Epithelial cell of proximal tubule (primary cell): ENCODE measurements at places on chromosomes 4 and X.

DNA sequence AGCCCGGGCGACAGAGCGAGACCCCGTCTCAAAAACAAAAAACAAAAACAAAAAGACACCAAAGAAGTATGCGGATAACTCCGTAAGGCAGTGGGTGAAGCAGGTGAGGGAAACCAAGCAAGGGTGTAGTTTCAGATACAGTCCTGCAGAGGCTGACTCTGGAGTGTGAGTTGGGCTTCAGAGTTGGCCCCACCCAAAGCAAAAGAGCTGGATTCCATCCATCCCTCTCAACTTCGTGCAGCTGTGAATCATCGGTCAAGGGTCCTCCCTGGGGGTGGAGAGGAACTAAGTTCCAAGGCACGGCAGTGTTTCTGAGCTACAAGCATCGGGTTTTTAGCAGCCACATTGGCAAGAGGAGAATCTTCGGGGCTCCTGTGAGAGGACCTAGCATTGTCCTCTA lies 43.9 kb upstream of the FAM9A start:
- DNase-seq: no peak

GRCh38 chr4:3683744-3684421 lies 82.3 kb upstream of the ADRA2C start:
- DNase-seq: no peak

DNA sequence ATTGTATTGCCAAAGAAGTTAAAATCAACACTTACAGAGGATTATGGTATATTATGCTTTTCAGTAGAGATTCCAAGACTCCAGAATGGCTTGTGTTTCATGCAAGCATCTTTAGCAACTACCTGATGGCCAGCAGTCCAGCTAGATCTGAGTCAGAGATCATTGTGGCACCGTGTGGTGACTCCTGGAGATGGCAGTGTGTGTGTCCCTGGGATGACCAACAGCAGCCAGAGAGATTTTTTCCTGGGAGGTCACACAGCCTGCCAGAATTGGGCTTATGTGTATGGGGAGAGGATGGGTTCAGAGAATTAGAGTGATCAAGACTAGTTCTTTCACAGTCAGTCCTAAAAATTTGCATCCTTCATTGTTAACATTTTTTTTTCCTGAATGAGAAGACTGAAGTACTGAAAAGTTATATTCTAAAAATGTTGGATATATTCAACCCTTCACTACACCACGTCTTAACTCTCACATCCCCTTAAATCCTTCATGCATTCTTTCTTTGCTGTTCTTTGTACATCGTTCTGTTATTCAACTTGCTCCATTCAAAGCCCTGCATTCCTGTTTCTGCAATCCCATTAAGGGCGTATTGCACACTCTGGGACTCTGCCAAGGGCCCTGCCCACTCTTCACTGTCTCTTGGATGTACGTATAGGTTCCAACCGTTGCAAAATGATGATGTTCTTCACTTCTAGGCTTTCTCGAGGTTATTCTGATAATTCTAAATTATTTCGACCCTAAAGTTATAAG lies 12.4 kb downstream of the TENM3 start:
- DNase-seq: no peak

GRCh38 chr4:109359040-109359646 lies 56.7 kb upstream of the COL25A1 start:
- DNase-seq: no peak

- DNase-seq: no peak
Measured at GRCh38 chr4:110467400-110467799, 8.6 kb upstream of the ENPEP start.

DNA sequence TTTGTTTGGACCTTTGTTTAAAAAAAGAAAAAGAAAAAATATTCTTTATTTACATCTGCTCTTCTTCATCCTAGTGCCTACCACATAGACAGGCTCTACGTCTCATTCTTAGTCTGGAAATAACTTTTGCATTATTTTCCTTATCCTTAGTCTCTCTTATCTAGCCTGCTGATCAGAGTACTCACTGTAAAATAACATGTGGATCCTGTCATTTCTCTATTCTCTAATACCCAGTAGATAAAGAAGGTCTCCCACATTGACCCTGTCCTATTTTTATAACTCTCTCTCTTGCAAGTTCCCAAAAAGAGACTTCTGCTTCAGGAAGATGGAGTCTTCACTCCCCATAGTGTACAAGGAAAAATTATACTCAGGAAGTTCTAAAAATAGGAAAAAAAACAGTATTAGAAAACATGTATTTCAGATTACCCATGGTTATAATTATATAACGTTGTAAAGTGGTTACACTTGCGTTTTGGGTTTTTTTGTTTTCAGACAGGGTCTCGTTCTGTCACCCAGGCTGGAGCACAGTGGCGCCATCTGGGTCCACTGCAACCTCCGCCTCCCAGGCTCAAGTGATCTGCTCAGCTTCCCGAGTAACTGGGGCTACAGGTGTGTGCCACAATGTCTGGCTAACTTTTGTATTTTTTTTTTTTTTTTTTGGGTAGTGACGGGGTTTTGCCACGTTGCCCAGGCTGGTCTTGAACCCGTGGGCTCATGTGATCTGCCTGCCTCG lies 23.8 kb downstream of the ZFX start:
- DNase-seq: no peak

- DNase-seq: no peak
Measured at GRCh38 chrX:53580742-53581504, 105.6 kb downstream of the HUWE1 start.

- DNase-seq: no peak
Measured at GRCh38 chr4:139419388-139419914, 34.5 kb upstream of the RAB33B start.

DNA sequence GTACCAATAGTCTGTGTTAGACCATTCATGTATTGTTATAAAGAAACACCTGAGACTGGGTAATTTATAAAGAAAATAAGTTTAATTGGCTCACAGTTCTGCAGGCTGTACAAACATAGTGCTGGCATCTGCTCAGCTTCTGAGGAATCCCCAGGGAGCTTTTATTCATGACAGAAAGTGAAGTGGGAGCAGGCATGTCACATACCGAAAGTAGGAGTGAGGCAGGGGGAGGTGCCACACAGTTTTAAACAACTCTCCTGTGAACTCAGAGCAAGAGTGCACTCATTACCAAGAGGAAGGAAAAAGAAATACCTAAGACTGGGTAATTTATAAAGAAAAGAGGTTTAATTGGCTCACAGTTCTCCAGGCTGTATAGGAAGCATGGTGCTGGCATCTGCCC lies 591.2 kb downstream of the PPP4R3C start:
- DNase-seq: no peak

DNA sequence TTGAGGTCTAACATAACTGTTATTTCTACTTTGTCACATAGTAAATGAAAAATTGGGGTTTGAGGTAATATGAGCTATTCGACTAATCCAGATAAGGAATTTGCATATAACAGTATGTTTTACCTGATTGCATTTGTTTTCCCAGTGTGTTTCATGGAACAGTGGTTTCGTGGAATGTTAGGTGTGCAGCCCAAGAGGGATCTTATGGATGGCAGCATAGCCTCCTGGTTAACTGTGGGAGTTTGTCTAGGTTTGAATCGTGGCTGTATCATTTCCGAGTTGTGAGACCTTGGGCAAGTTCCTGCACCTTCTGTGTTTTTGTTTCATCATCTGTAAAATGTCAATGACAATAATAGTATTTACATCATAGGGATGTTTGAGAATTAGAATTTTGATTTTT lies 7.9 kb downstream of the BMPR1B start:
- DNase-seq: no peak

DNA sequence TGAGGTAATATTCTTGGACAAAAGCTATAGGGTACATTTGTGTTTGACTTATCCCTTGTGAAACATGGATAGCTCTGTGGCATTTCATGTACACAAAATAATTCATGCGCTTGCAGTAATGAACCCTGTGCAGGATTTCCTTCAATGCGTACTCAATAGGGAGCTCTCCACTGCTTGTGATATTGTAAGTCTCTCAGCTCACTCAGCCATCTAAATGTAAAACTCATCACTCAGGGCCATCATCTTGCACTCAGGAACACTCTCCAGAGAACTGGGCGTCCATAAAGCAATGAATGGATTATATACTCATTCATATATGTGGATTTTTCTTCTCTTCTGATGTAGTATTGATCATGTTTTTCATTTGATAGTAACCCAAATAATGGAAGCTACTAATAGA lies 288.1 kb downstream of the DCTD start:
- no peak for DNase-seq

- DNase-seq: no peak
Measured at GRCh38 chrX:10589098-10589497, 31.3 kb downstream of the MID1 start.

DNA sequence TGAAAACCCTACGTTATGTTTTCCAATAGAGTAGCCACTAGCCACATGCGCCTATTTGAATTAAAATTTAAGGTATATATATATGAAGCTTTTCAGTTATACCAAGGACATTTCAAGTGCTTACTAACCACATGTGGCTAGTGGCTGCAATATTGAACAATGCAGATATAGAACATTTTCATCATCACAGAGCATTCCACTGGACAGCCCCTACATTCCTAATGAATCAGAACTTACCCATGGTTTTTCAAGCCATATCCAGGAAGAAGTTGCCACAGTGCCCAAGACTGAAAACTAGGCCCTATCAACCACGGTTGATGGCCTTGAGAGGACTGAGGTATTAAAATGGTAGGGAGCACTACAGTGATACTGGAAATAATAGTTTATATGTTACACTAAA lies 29.7 kb downstream of the NEK1 start:
- no peak for DNase-seq

DNA sequence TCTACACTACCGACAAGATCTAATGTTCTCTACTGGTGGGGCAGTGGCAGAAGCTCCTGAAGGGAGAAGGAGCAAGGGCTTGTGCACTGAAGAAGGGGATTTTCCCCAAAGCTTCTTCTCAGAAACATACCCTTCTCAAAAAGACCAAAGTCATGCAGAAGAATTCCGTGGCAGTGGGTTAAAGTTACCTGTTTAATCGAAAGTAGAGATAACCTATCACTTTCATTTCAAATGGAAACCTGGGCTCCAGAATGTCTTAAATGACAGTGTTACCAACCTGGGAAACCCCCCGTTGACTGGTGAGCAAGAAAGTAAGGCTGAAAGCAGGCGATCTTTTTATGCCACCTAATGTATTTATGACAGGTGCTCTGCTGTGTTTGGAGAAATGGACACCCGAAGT lies 92.5 kb upstream of the TEX13D start:
- DNase-seq: no peak

DNA sequence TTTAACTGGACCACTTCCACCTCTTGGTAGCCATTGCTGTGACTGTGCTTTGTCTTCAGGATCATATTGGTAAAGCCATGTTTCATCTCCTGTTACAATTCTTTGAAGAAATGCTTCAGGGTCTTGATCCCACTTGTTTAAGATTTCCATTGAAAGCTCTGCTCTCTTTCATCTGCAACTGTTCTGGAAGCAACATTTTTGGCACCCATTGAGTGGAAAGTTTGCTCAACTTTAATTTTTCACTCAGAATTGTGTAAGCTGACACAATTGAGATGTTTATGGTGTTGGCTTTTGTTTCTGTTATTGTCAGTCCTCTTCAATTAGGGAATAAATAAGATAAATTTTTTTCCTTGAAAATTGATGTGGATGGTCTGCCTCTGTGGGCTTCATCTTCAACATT lies 237.4 kb downstream of the MAPK10 start:
- DNase-seq: no peak

- no peak for DNase-seq
Measured at GRCh38 chr4:64767547-64767946, 358.3 kb upstream of the TECRL start.

GRCh38 chrX:21764008-21764407 lies 6.1 kb upstream of the SMPX start:
- DNase-seq: no peak

DNA sequence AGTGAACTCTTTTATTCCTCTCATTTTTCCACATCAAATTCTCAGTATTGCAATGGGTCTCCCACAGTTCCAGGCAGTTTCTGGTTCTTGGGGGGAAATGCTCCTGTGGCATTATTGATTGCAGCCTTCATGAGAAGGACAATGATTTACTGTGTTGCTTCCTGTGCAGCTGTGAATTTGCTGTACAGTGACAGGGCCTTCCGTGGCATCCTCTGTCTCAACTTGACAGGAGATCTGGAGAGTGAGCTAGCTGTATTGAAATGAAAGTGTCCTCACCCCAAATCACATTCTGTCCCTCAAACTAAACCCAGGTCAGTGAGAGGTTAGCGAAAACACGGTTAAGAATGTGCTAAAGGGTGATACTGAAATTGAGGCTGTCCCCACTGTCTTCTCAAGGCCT lies 77.1 kb upstream of the ATOH1 start:
- no peak for DNase-seq

DNA sequence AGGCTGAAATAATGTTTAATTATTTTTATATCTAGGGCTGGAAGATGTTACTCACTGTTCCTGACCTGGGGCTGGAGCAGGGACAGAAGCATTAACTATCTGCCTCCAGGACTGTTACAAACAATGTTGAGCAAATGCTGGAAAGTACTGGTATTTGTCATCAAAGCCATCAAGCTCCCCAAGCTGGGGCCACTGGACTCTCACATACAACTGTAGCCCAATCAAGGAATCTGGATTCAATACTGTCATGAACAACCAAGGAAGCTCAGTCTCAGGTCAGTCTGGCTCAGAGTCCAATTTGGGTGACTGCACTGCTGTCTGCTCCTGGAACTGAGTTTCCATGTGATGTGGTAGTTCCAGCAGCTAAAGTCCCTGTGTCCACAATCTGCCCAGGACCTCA lies 50.4 kb downstream of the APOO start:
- DNase-seq: no peak

DNA sequence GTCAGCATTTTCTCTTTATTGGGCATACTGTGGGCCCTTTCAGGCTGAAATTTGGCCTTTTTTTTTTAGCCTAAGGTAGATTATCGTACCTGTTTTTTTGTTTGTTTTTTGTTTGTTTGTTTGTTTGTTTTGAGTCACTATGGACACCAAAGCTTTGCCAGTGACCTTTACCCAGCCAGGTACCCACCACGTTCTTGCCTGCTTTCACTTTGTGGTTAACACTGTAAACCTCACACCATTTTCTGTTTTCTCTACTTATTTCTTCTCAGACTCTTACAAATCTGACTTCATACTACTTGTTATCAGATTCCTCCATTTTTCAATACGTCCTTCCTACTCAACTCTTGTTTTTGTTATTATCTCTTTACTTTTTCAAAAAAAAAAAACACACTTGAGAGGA lies 81.5 kb downstream of the ZNF674 start:
- DNase-seq: no peak

- DNase-seq: no peak
Measured at GRCh38 chrX:70454441-70455365, 10.1 kb downstream of the DLG3 start.

- DNase-seq: no peak
Measured at GRCh38 chr4:125484912-125485311, 170.2 kb downstream of the FAT4 start.

DNA sequence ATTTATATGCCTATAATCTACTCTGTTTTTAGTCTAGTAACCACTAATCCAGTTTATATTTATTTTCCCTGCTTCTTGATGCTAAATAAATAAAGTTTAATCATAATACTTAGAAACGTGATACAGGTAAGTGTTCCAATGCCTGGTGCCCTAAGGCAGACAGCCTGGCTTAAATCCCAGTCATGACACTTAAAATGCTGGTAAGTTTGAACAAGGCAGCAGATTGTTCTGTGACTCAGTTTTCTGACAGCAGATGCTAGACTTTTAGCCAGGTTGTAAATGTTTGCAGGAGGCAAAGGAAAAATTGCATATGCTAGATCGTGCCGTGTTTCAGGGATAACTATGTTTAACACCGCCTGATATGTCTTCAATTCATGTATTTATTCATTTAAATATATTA lies 2661.6 kb downstream of the PCDH7 start:
- no peak for DNase-seq

GRCh38 chr4:87025614-87026041 lies 90.8 kb downstream of the AFF1 start:
- no peak for DNase-seq
